Muscle of leg (tissue), 16 donors: ENCODE measurements at places on chromosomes 6 and 20.

- peak; percentile 86 for DNase-seq
Measured at GRCh38 chr20:6765469-6766058, 1.9 kb upstream of the BMP2 start.

DNA sequence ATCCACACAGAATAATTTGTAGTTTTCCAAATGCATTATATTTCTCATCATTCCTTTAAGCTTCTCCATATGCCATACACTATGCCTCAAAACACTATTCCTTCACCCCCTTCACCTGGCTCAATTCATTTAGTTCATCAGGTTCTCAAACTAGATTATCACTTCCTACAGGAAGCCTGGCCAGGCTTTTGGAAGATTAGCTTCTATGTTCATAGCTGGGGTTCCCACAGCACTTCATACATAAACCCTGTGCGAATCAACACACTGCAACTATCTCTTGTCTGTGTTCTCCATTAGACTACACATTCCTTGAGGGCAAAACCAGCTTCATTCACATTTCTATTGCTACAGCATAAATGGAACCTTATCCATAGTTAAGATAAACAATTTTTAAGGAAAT, 40.5 kb upstream of the PLN start:
- no peak for DNase-seq

DNA sequence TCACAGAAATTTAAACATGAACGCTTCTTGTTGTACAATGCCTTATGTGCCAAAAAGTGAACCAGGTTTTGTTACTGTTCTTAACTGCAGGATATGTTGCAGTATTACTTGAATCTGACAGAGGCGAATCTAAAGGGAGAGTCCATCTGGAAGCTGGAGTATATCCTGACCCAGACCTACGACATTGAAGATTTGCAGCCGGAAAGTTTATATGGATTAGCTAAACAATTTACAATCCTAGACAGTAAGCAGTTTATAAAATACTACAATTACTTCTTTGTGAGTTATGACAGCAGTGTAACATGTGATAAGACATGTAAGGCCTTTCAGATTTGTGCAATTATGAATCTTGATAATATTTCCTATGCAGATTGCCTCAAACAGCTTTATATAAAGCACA, 19.9 kb downstream of the SMPDL3A start:
- no peak for DNase-seq

- DNase-seq = no peak
Measured at GRCh38 chr6:165871571-165871970, 208.5 kb upstream of the PDE10A start.

DNA sequence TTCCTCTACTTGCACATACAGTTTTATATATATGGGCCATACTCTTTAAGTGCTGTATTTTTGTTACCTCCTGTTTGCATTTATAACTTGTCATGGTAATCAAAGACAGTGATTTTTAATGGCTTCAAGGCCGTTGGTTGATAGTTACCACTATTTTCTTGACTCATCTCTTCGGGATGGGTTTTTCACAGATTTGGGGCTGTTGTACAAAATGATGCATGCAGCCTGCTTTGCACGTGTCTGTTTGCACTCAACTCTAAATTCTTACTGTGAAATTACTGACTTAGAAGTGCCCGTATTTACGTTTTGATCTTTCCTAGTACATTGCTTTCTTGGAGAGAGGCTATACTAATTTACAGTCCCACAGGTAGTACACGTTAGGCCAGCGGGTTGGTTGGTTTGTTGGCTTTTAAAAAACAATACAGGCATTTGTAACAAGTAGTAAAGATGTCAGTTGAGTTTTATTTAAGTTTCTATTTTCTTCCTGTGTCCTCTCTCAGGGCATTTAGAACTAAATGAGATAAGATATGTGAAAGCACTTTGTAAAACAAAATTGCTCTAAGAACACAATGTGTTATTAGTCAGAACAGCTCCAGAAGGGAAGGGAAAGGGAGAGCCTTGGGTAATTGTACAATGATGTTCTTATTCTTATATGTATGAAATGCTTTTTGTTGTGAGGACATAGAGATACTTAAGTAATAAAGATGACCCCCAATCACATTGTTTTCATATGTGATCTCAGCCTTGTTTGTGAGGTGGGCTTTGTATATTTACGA, 11.7 kb downstream of the JARID2 start:
- no peak for DNase-seq

DNA sequence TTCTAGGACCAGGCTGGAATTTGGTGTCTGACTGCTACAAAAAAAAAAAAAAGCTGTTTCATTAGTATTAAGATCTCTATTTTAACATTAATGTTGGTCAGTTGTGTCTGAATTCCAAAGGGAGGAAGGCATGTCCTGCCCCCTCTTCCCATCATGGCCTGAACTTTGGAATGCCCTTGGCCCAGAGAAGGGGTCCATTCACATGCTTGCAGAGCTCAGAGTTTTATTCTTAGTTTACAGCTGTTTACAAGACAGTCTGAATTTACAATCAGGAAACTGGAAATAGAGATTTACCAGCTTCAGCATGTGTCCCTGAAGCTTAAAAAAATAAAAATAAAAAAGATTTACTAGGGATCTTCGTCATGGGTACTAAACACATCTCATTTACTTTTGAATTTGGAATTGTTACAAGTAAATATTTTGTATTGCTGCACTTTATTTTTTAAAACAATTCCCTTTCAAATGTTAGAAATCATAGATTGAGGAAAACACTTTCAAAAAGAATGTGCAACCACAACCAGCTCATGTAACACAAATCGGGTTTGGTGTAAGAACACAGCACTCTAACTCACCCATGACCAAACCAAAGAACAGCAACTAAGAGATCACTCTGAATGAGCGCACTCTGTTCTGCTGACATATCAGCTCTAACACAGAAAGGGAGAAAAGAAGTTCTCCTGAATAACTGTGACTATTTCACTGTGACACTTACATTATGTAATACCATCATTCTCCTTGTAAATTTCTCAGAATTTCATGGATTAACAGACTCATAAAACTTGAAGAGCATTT, 6.6 kb upstream of the SERPINB6 start:
- no peak for DNase-seq

DNA sequence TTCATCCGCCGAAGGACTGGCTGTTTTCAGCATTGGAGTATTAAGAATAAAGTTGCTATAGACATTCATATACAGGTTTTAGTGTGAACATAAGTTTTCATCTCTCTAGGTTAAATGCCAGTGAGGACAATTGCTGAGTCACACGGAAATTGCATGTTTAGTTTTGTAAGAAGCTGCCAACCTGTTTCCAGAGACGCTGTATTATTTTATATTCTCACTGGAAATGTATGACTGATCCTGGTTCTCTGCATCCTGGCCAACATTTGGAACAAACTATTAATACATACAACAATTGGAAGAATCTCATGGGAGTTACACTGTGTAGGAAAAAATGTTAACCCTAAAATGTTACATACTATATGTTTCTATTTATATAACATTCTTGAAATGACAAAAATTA, 16.7 kb upstream of the TGM6 start:
- peak; percentile 68 for DNase-seq

DNA sequence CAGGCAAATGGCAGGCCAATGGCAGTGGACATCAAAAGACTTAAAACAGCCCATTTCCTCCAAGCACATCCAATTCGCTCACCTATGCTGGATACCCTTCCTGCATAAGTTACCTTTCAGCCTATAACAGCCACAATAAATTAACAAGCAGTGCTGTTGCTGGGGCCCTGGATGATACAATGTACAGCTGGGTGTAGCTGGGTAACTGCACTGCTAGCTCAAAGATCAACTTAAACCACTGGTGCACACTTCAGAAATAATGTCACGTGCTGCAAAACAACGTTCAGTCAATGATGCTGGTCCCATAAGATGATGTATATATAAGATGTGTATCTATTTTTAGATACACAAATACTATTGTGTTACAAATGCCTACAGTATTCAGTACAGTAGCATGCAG, 13.6 kb downstream of the IL20RA start:
- no peak for DNase-seq

- DNase-seq = peak; percentile 87
Measured at GRCh38 chr6:21596949-21597682, 3.6 kb downstream of the SOX4 start.

DNA sequence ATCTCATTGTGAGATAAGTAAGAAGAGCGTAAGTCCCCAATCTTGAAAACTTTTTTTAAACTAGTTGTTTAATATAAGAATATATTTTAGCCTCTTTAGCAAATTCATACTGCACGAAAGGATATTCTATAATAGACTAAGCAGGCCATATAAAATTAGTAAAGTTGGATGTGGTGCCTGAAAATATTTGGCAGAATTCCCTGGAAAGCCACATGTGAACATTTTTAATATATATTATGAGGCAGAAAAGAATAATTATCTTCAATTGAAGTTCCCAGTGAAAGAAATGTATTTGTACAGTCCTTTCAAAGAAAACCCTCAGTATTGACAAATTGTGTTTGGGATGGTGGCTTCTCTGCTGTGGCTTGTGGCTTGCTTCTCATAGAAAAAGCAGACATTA, 237.5 kb upstream of the JAG1 start:
- DNase-seq = peak; percentile 37

- no peak for DNase-seq
Measured at GRCh38 chr6:35311390-35312075, 13.9 kb downstream of the DEF6 start.

DNA sequence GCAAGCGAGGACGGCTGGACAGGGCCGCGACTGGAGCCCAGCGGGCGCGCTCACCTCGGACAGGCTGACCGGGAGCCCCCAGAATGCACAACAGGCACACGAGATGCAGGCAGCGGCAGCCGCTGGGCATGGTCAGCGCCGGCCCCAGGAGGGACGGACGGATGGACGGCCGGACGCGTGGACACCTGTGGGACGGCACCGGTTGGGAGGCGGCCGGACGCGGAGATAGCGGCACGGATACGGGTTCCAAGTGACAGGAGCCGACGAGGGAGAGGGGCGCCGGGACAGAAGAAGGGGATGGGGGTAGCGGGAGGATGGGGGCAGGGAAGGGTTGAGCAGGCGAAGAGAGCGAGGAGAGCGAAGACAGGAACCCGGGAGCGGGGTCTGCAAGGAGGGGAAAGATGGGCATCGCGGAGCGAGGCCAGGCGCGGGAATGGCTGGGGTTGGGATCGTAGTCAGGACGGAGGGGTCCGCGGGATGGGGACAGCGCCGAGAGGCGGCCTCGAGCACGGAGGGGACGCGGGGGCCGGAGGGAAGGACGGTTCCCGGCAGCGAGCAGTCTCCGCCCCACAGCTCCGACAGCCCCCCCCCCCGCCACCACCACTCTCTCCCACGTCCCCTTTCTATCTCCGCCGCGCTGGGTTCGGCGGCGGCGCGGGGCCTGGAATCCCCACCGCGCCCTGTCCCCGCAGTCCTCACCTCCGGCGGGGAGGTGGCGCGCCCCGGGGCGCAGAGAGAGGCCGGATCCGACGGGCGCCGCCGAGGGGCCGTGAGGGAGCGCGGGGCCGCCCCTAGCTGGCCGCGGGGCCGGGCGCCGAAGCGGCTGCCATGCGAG, 435 bp downstream of the DLK2 start:
- DNase-seq = peak; percentile 87

GRCh38 chr20:19181552-19181951, 30.9 kb upstream of the SLC24A3 start:
- DNase-seq = no peak

DNA sequence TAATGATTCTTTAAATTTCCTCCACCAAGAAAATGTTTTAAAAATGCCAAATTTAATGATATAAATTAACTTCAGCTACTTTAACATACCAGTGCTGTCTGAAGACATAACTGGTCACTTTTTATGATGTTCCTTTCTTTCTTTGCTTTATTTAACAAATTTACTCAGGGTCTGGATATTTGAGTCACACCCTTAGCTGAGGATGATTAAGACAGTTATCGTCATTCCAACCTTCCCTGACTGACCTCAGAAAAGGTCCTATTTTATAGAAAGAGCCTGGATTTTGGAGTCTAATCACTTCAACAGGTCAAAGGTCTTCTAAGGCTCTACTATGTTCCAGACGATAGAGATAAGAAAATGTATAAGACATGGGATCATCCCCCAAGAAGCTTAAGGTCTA, 47.4 kb upstream of the CEP162 start:
- DNase-seq = no peak

DNA sequence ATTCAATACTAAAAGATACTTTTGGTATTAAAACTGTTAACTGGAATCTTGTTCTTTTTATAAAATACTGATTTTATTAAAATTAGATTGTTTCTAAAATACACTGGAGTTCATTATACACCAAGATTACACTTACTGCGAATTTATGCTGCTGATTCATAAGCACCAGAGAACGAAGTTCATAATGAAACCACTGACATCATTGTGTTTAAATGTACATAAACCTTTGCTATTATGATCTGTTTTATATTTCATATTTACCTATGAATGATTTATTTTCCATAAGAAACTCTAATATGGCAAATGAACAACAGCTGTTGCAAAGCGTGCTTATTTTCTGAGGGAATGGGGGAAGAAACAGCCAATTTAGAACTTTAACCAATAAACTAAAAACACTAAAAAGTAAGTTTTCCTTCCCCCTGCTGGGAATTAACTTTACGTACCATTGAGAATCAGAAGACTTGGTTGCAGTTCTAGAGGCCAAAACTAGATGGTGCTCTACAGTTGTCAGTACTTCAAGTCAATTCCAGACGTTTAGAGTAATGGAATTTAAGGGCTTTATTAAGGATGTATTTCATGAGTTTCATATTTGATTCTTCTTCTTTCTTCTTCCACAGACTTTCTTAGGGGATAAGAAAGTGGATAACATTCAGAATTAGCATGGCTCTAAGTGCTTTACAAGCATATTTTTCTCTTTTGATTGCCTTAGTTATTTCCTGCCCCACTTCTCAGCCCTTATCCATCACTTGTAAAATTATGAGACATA, 30.8 kb upstream of the COL19A1 start:
- peak; percentile 84 for DNase-seq

DNA sequence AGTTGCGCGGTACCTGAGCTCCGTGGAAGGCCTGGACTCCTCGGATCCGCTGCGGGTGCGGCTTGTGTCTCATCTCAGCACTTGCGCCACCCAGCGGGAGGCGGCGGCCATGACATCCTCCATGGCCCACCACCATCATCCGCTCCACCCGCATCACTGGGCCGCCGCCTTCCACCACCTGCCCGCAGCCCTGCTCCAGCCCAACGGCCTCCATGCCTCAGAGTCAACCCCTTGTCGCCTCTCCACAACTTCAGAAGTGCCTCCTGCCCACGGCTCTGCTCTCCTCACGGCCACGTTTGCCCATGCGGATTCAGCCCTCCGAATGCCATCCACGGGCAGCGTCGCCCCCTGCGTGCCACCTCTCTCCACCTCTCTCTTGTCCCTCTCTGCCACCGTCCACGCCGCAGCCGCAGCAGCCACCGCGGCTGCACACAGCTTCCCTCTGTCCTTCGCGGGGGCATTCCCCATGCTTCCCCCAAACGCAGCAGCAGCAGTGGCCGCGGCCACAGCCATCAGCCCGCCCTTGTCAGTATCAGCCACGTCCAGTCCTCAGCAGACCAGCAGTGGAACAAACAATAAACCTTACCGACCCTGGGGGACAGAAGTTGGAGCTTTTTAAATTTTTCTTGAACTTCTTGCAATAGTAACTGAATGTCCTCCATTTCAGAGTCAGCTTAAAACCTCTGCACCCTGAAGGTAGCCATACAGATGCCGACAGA, 9.9 kb downstream of the HEY2 start:
- no peak for DNase-seq

- peak; percentile 55 for DNase-seq
Measured at GRCh38 chr6:142301651-142302391, at the start of gene ADGRG6. Gene ADGRG6, plus strand, starts transcription at chr6:142302007. Its CDS starts 323 bp downstream, at chr6:142302330.

GRCh38 chr6:20921578-20921977, 387.3 kb downstream of the CDKAL1 start:
- DNase-seq = peak; percentile 19

GRCh38 chr20:50957276-50957675, 1.1 kb downstream of the DPM1 start:
- DNase-seq = peak; percentile 4
